ENCODE measurements at places on chromosomes 5 and 9.

DNA sequence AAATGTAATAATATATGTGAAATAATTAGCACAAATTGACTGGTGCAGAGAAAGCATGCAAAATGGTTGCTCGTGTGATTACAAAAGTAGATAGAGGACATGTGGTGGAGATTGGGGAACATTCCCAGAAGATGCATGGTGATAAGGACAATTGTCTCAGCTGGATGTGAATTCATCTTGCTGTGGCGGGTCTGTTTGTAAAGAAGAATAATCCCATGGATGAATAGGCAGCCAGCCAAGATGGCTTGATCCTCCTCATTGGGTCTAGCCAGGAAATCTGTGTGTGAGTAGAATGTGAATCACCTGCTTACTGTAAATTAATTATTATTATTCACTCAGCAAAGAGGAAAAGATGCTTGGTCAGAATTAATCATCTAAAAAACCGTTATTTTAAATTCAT is 12.6 kb upstream of the DPYSL3 start:
- DNase-seq: no peak

DNA sequence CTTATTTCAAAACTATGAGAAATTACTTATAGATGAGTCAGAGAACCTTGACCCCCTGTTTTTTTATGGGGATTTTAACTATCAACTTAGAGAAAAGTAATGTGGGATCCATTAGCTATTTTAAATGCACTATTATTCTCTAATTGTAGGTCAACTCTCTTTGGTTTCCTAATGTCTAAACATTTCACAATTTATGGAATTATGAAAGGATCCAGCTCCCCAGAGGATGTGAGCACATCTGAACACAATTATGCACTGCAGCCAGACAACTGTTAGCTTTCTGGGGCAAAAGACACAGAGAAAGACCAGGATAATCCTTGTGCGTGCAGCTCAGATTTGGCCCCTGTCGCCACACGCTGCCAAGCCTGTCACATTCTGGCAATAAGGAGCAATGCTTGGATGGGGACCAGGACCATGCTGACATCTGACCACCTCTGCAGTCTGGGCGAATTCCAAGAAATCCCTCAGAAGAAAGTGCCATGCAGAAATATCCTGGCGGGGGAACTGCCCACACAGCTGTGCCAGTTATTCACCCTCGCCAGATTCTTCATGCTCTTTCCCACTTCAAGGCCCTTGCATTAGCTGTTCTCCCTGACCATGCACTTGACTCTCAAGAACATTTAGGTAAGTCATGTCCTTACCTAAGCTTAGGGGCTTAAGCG is 22.2 kb upstream of the CMBL start:
- DNase-seq: no peak

GRCh38 chr5:109141222-109142200 is 268.3 kb downstream of the PJA2 start:
- DNase-seq: no peak

GRCh38 chr9:98823666-98824334 is 16.3 kb downstream of the GALNT12 start:
- DNase-seq: no peak

- DNase-seq: no peak
These were observed 60.7 kb downstream of the SMIM23 start for GRCh38 chr5:171846323-171846722.

DNA sequence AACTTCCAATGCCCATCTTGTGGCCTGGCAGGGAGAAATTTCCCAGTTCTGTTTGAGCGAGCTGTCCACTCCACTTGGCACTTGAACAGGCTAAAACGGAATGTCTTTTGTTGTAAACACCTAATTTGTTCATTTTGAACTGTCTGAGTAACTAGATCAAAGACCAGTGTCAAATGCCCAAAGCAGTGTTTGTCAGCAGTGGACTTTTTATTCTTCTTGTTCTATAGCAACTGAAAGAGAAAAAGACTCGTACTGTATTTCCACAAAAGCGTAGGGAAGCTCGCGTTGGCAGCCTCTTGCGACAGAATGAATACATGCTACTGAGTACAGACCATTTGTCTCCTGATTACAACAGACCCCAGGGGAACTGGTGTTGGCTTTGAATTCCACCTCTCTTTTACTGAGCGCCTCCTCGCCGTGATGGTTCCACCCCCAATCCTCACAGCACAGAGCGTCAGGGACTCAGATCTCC is 601.8 kb upstream of the ZNF608 start:
- no peak for DNase-seq
